ENCODE measurements at places on chromosomes 5 and 9.
A peak's percentile ranks its signal among the peaks of the same experiment; 100 is the strongest.

GRCh38 chr5:169545762-169546161 lies 37.8 kb upstream of the SPDL1 start:
- DNase-seq, result no peak

- DNase-seq, result peak; percentile 50
Observed at GRCh38 chr5:179297486-179298180, 47.6 kb downstream of the ADAMTS2 start.

DNA sequence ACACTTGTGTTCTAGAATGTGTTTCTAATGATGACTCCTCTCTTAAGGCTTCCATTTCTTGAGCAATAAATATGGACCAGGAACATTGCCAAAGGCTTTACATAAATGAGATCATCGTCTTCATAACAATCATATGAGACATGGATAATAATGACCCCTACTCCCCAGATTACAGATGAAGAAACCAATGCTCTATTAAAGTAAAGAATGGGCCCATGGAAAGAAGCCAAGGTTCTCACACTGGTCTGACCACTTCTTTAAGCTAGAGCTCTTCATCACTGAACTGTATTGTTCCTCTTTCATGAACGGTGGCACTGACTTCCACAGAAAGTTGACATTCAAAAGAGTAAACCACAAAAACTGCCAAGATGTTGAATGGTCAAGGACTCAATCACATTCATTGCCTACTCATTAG lies 65.3 kb downstream of the MARCHF3 start:
- no peak for DNase-seq

GRCh38 chr9:33300546-33300945 lies 10.2 kb downstream of the NFX1 start:
- no peak for DNase-seq

- DNase-seq, result no peak
Observed at GRCh38 chr5:153496835-153497234, 6.4 kb downstream of the GRIA1 start.

GRCh38 chr9:87198716-87199115 lies 251.4 kb upstream of the GAS1 start:
- no peak for DNase-seq

DNA sequence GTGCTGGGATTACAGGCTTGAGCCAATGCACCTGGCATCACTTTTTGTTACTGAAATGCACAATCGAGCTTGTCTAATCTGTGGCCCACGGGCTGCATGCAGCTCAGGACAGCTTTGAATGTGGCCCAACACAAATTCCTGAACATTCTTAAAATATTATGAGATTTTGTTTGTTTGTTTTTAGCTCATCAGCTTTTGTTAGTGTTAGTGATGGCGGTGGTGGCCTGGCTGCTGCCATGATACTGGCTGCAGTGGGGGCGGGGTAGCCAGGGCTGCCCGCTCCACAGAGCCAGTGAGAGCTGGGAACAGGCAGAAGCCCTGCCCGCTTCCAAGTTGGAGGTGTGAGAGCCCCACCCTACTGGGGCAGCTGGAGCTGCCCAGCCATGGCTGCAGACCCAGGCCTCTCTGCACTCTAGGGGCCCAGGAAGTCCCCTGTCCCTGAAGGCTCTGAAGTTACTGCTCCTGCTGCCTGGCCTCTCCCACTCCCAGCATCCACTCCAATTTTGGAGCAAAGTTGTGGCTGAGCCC lies 76.6 kb upstream of the SHB start:
- no peak for DNase-seq

GRCh38 chr9:103799959-103800358 lies 294.1 kb upstream of the SMC2 start:
- no peak for DNase-seq

GRCh38 chr5:150073086-150073625 lies 13.2 kb downstream of the CSF1R start:
- DNase-seq, result no peak

GRCh38 chr5:38853753-38854470 lies 8.1 kb downstream of the OSMR start:
- no peak for DNase-seq

DNA sequence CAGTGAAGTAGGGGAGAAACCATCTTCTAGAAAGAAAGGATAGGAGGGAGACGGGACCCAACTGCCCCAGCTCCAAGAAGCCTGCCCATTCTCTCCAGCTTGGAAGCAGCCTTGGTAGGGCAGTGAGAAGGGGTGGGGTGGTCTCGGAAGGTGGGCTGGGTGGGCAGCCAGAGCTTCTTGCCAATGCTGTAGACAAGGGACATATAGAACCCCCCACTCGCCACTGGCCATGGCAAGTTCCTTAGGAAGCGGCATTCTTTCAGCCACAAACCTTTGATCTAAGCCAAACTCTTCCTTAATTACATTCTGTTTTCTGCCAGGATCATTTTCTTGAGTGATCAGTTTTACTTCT lies 90.2 kb downstream of the PSD2 start:
- DNase-seq, result no peak

DNA sequence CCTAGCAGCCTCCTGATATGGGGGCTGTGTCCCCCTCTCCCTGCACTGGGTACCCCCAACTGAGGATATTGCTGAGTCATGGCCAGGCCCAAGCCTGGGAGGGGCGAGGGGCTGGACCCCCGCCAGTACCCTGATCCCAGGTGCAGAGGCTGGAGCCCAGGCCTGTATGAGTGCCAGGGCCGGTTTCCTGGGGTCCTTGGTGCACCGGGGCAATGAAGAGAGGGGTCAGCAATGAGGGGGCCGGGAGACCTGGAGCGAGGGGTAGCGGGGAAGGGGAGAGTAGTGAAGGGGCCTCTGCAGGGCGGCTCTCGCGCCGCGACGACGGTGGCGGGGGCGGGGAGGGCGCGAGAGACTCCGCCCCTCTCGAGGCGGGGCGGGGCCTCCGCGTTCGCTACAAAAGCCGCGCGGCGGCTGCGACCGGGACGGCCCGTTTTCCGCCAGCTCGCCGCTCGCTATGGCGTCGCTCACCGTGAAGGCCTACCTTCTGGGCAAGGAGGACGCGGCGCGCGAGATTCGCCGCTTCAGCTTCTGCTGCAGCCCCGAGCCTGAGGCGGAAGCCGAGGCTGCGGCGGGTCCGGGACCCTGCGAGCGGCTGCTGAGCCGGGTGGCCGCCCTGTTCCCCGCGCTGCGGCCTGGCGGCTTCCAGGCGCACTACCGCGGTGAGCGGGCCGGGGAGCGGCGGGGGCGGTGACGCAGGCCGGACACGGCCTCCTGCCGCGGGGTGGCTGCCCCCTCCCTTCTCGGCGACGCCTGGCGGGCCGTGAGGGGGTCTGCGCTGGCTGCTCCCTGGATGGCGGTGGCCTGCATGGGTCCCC lies at the start of gene SQSTM1:
Gene SQSTM1 (plus strand): TSS at position 423 of the 815 bp plus-strand sequence. CDS start 32 bp downstream, at position 455.
- DNase-seq, result peak; percentile 93

DNA sequence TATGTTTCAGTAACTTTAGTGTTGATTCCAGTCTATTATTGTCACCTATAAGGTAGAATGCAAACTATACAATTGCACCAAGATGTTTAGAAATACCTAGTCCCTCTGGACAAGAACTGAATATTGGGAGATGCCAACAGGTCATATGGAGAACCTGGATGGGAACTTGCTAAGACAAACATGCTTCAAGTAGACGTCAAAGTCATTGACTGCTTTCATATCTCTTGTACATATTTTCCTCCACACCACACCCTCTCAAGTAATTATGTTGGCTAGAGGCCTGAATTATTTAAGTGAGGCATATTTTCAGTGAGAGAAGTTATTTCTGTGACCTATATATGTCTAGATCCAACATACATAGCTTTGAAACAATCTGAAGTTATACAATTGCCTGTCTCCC lies 453.3 kb downstream of the ELAVL2 start:
- no peak for DNase-seq

DNA sequence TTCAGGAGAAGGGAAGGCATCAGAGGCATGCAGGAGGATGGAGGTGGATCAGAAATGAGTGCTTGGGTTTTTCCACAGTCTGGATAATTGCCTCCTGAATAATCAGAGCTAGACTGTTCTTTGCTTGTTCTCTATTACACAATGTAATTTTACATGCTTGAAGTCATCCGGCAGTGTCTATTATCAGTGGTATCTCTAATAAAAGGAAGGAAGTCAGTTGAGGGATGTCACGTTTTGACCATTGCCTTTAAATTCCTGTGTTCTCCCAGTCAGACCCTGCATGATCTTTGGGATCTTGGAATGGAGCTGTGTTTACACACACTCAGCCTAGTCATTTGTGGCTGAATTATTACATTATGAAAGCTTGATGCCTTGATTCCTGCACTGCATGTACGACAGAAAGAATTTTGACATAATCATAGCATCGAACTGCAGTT lies 91.0 kb downstream of the PDE8B start:
- DNase-seq, result no peak

- no peak for DNase-seq
Observed at GRCh38 chr9:122988920-122989621, 44.4 kb upstream of the GPR21 start.

- no peak for DNase-seq
Observed at GRCh38 chr5:57698086-57698485, 215.5 kb upstream of the ACTBL2 start.

DNA sequence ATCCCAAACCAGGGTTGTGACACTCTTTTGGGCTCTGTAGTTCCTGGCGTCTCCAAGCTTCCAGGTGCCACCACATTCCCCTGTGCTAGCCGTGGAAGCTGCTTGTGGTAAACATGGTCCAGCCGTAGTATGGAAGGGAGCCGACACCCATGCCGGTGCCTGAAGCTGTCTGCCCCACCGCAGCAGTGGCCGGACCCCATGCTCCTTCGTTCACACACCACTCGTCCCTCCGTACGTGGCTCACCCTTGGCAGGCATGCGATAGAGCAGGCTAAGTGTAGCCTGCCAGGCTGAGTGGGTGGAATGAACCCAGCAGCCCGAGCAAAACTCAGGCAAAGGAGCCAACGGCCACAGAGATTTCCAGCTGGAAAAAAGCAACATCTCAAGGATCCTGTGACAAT lies 2030.4 kb downstream of the EFNA5 start:
- no peak for DNase-seq

DNA sequence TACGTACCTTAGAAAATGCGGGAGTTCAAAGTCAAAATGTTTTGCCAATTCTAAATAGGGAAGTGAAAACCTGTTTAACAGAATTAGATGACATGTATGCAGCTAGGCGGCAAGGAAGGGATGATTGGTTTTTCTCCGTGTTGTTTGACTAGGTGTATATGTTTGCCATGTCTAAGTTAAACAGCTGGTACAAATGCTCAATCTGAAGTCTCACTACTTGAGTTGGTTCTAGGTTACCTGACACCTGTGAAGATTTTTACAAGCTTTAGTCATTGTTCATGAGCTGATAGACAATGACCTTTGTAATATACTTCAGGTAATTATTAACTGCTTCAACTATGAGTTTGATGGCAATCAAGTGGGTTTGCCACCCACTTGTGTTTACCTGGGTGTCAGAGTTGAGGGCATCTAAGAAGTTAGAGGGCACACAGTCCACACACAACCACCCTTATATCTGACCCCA lies 74.3 kb downstream of the SLC44A1 start:
- no peak for DNase-seq

DNA sequence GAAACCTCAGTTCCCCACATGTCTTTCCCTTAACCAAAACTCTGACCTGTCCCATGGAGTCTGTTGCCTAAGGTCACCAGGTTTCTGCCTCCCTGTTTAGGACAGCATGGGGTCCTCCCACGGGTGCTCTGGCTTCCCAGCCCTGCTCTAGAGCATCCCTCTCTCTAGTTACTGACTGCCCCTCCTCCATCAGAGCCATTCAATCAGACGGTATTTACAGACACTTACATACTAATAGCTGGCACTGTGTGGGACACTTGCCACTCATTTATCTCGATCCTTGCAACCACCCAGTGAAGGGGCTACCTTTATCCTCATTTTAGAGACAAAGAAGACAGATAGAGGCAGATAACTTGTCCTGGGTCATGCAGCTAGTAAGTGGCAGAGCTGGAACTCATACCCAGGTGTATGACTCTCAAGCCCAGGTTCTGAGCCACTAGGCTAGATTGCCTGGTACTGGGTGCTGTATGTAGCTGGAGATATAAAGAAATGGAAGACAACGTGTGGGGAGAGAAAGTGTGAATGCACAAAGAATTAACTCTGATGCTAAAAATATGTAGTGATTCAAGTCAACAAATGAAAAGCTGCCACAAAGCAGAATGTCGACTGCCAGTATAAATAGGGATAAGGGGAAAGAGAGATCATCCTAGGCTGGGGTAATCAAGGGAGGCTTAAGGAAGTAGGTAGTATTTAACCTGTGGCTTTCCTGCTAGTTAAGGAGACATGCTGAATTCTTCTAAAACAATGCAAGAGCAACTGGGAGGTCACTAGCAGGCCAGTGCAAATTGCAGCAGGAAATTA lies 52.5 kb upstream of the PDE8B start:
- DNase-seq, result no peak

GRCh38 chr5:59020611-59021285 lies 437.9 kb downstream of the RAB3C start:
- no peak for DNase-seq

- DNase-seq, result no peak
Observed at GRCh38 chr5:126680191-126680817, 79.6 kb downstream of the PHAX start.

DNA sequence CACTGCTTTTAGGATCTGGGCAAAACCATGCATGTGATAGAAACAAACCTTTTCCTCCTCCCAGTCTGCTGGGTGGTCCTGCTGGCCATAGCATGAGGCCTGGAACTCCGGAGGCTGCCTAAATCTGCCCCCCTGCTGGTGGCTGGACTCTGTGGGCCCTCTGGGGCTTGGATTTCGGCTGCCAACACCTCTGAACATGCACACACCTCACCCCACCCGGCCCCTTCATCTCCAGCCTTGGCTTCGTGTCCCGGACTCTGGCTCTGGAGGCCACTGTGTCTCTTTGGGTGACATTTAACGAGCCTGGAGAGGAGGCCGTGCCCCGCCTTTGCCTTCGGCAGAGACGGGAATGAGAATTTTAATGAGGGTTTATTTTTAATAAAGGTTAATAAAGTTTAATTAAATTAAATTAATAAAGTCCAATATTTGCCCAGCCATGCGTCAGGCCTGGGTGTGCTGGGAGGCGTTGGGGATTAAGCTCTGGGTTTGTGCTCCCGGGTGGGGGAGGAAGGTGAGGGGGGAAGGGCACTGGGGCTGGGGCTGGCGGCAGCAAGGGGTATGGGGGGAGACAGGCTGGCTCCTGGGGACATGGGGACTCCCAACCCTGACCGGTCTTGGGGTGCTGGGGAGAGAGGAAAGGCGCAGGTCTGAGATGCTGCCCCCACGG lies 251.8 kb downstream of the PBX3 start:
- no peak for DNase-seq

- peak; percentile 62 for DNase-seq
Observed at GRCh38 chr5:1966461-1966860, 83.7 kb upstream of the IRX4 start.

DNA sequence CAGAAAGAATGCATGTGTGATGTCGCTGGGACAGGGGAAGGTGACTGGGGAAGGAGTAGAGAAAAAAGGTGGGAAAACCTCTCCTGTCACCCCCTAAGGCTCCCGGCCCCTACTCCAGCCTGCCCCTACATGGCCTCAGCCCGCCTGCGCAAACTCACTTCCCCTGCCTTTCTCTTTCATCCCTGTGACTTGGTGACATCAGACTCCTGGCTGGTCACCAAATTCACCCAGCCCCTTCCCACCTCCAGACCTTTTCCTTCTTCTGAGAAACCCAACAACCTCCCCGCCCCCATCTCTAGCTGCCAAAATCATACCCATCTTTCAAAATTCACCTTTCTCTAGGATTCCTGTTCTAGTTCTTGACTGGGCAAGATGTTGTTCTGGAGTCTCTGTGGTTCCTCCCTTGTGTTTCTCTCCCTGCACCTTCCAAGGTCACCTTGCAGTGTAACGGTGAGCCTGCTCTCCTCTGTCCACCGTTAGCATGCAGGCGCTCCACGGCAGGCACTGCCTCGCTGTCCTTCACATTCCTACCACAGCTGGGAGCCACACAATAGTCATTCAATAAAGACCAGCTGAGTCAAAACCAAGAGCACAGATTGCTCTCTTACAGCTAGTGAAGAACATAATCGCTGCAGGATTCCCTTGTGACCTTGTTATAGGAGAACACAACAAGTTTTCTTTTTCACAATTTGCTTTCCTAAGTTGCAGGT lies 134.5 kb downstream of the FANCC start:
- no peak for DNase-seq
